ENCODE measurements at places on chromosomes 11 and 22.

GRCh38 chr11:107257710-107258109 lies 199.9 kb downstream of the CWF19L2 start:
- no peak for DNase-seq

GRCh38 chr22:20436307-20436767 lies 1.3 kb downstream of the SCARF2 start:
- DNase-seq = peak; percentile 74

- no peak for DNase-seq
These were observed 104.5 kb upstream of the OPCML start for GRCh38 chr11:133636711-133637355.

DNA sequence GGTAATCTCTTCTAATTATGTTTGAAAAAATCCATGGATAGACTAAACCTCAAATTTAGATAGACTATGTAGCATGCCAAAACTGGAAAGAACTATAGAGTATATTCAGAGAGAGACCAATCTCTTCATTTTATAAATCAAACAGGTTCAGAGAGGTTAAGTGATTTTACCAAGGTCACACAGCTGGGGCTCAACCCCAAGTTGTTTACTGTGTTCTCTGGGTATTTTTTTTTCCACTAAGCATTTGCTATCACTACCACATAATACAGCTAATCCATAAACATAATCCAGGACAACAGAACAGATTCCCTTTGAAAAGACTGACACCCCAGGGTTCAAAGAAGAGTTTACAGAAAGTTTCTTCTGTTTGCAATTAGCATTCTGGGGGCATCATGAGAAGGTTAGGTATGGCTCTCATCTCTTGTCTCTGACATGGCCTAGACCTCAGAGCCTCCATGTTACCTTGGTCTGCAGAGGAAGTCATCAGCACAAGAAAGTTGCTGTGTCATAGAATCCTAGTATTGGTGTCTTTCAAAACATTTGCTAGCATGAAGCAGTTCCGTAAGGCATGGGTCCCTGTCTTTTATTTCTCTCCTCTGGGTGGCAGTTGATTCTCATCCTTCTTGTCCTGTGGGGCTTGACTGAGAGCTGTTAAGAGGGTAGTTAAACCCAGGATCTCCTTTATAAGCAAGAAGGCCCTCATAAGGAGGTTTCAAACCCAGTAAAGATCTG lies 94.5 kb upstream of the HSD17B12 start:
- DNase-seq = no peak

- peak; percentile 52 for DNase-seq
These were observed 73.8 kb upstream of the PARVA start for GRCh38 chr11:12303421-12304149.

- no peak for DNase-seq
These were observed 140.4 kb downstream of the WNT7B start for GRCh38 chr22:45836418-45837169.

- DNase-seq = no peak
These were observed 66.2 kb downstream of the TNRC6B start for GRCh38 chr22:40243891-40244290.
